GOT3 (cell line): ENCODE measurements at places on chromosomes 6 and 20.

- DNase-seq: no peak
Observed at GRCh38 chr20:25496165-25496967, 88.9 kb downstream of the GINS1 start.

DNA sequence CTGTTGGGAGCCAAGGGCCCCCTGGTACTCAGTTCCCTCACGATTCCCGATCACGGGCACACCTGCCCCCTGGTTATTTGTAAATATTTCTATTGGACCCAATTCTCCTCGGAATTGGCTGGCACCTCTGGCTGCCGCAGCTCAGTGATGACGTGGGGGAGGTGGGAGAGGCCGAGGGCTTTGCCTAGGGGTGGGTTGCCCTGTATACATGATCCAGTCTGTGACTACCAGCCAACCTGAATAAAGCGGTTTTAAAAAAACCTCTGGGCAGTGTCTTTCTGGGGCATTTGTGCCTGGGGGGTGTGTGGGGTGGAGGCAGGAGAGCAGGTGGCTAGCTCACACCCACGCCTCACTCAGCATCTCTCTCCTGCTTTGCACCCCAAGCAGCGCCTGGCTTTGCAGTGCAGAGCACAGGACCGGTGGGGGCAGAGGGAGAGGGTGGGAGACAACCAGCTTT lies 42.2 kb downstream of the VSTM2L start:
- DNase-seq: no peak

DNA sequence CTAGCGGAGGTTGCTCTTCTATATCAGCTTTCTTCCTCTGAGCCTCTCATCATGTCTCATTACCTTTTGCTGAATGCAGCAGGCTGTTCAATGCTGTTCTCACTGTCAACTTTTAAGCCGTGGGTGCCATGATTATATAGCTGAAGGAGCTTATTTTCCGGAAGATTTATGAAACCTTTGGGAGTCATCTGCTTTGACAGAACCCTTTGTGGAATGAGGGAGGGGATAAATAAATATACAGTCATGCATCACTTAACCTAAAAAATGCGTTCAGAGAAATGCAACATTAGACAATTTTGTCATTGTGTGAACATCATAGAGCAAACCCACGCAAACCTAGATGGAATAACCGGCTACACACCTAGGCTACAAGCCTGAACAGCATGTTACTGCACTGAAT lies 102.2 kb upstream of the AKAP12 start:
- DNase-seq: no peak

DNA sequence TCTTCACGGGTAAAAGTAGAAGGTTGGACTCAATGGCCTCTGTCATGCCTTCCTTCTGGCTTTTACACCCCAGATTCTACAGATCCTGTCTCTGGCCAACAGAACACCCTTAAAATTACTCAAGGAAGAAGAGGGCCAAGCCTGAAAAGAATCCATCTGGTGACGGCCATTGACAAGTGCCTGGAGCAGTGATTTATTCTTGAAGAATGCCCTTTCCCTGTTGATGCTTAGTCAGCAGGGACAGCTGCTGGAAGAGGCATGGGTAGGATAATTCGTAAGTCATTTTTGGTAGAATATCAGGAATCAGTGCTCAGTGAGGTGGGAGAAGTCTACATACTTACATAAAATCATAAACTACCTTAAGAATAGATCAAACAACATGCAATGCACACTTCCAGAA lies 397.9 kb downstream of the SAMD5 start:
- no peak for DNase-seq

DNA sequence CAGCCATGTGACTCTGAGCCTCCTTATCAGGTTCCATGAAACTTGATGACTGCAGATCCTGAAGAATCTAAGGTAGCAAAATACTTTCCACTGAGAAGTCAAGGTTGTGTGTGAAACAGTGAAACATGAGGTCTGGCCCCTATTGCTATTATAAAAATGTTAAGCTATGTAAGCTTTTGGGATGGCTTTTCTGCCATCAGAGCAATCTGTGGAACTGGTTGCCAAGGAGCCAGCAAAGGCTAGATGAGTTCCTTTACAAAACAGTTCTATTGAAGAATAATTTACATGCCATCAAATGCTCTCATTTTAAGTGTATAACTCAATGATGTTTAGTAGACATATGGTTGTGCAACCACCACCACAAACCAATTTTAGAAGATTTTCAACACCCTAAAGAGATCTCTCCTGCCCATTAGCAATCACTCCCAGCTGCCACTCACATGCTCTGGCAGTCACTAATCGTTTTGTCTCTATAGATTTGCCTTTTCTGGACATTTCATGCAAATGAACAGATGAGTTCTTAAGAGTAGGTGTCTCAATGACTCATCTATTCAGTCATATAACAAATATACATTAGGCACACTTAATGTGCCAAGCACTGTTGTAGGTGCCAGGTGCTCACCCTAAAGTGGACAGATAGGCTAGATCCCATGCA lies 19.9 kb upstream of the MEP1A start:
- no peak for DNase-seq

GRCh38 chr6:169342710-169343109 lies 89.1 kb upstream of the THBS2 start:
- no peak for DNase-seq

GRCh38 chr6:146345598-146345997 lies 198.0 kb upstream of the RAB32 start:
- DNase-seq: no peak

DNA sequence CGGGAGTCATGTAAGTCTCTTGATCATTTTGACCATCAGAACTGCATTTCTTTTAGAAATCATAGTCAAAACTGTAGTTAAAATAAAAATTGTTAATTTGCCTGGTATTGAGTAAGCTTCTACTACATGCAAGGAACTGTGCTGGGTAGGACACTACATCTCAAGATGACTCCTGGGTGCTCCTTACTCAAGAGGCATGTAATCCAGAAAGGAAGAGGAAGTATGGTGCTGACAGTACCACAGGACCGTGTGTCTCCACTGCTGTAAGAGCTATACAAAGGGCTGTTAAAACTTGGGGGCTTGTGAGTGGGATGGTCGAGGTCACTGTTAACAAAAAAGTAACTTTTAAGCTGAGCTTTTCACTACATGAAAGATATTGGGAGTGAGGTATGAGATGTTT lies 508.3 kb upstream of the SOX4 start:
- no peak for DNase-seq

DNA sequence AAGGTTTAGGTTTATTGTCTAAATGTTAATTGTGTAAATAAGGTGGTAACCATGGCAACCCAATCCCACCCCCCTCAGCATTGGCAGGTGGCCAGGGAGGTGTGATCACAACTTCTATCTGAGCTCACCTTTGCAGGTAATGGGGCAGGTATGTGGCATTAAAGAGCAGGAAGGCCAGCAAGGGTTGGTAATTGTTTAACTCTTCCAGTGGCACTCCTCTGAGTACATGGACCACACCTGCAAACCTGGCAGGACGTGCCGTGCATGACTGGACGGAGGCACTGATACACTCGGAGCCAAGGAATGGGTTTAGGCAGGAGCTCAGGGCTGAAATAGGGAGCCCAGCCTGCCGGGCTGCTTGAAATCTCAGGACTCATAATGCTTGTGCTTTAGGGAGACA lies 107.0 kb upstream of the BMP2 start:
- DNase-seq: no peak

GRCh38 chr20:35648836-35649235 lies 15.9 kb downstream of the CPNE1 start:
- no peak for DNase-seq

GRCh38 chr6:4496284-4496683 lies 279.9 kb upstream of the CDYL start:
- no peak for DNase-seq

- peak; percentile 14 for DNase-seq
Observed at GRCh38 chr6:116352515-116353471, 18.0 kb upstream of the DSE start.

DNA sequence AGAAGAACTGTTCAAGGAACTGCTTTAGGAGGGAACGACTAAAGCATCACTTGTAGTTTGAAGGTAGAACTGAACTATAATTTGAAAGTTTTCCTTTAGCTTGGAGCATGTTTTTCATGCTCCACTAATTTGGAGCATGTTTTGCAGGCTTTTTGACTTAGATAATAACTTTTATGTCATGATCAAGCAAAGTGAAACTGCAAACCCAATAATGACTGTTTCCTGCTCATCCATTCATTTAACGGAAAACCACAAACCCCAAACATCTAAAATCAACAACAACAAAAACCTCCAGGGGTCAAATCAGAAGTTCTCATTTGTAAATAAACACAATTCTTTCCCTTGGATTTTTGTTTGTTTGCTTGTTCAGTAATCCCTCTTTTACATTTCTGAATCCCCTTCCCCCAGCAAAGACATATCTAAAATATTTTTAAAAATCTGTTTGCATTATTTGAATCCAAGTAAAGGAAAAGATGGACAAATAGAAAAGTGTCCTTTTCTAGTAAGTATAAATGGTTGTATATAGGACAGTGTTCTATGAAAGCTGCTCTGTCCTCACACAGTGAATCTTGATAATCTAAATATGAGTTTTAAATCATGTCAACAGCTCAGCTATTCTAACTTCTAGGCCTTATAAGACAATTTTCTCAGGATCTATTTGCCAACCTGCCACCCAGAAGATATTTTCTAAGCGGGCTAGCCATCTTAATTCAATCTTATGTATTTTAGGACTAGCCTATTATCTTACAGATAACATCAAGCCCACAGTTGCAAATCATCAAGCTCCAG lies 2.6 kb downstream of the SIM1 start:
- DNase-seq: no peak

- DNase-seq: no peak
Observed at GRCh38 chr6:50655848-50656453, 57.4 kb upstream of the TFAP2D start.

GRCh38 chr20:51526754-51527153 lies 15.8 kb downstream of the NFATC2 start:
- no peak for DNase-seq

GRCh38 chr6:71852948-71853347 lies 33.4 kb upstream of the RIMS1 start:
- no peak for DNase-seq

DNA sequence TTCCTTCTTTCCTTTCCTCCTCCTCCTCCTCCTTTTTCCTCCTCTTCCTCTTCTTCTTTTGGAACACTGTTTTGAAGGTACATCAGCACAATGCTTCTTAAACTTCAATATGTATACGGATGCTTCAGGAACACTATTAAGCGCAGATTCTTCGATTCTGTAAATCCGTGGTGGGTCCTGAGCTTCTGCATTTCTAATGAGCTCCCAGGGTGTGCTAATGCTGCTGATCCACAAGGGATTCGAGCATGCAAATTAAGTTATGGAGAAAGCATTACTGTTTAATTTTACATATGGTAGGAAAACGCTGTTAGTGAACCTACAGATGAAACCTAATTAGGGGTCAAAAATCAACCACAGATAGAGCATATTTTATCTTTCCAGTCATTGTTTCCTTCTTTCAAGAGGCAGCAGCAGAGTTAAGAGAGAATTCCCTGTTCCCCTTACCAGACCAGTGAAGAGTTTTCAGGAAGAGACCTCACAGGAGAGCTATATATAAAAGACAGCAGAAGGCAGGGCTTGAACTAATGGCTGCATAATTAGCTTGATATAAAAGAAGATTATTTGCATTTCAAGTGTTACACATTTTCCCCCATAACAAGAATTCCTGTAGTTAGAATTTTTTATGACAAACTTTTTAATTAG lies 47.2 kb downstream of the KIF13A start:
- no peak for DNase-seq

- no peak for DNase-seq
Observed at GRCh38 chr6:112279031-112279935, 24.9 kb upstream of the LAMA4 start.

- DNase-seq: no peak
Observed at GRCh38 chr6:133844709-133845108, 44.2 kb upstream of the TCF21 start.

DNA sequence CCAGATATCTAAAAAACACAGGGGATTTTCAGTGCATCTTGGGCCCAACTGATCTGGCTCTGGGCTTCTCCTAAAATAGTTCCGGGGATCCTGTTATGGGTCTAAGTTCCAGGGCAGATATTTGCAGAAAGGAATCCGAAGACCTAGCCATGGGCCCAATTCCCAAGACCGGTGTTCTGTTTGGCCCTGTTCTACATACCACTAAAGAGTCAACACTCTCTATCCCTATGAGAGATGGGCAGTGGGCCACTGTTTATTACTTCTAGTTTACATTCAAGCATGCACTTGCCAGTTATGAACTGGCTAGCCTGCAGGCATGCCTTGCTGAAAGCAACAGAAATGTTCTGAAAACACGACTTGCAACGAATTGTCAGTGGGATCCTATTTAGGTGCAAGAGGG lies 87.4 kb upstream of the PLCB4 start:
- no peak for DNase-seq

DNA sequence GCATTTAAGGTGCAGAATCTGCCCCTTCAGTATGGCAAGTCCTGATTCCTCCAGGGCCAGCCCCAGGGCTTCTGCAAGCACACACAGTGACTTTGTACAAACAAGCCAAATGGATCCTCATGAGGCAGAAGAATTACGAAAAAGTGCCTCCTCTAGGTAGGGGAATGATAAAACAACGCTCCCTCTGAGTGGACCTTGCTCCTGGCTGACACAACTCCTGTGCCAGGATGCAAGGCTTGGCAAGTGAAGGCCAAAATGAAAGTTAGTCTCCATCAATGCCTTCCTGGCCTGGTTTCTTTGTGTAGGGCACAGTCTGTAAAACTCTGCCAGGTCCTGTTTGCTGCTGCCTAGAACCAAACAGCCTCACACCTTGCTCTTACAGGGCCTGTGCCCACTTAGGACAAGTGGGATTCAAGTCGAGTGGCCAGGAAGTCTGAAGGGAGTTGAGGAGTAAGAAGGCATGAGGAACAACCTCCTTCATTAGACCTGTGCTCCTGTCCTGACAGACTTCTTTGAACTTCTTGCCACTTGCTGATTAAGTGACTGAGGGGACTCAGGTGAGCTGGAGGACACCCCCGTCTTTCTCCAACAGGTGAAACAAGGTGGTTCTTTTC lies 417.1 kb downstream of the CDC5L start:
- DNase-seq: no peak

GRCh38 chr20:19540392-19540791 lies 217.7 kb upstream of the RIN2 start:
- DNase-seq: no peak

GRCh38 chr6:22666586-22666985 lies 97.2 kb downstream of the HDGFL1 start:
- no peak for DNase-seq

- no peak for DNase-seq
Observed at GRCh38 chr20:11902285-11902697, 15.4 kb upstream of the BTBD3 start.

- no peak for DNase-seq
Observed at GRCh38 chr6:125549202-125549884, 200.1 kb upstream of the HEY2 start.

DNA sequence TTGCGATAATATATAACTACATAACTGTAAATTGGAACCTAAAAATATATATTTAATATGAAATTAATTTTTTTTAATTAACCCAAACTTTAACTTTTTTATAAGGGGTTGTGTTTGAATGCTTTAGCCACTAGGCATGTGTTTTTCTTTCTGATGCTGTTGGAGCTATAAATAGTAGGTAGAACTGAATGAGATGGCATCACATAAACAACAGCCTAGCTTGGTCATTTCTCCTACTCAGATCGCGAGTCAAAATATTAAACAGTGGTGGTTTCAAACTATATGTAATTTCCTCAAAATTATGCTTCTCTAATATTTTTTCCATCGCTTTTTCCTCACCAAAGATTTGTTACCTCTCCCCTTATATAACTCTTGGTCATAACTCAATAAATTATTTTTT lies 243.2 kb downstream of the ARID1B start:
- DNase-seq: no peak
